CMK (cell line): ENCODE measurements at places on chromosomes 2 and 18.

DNA sequence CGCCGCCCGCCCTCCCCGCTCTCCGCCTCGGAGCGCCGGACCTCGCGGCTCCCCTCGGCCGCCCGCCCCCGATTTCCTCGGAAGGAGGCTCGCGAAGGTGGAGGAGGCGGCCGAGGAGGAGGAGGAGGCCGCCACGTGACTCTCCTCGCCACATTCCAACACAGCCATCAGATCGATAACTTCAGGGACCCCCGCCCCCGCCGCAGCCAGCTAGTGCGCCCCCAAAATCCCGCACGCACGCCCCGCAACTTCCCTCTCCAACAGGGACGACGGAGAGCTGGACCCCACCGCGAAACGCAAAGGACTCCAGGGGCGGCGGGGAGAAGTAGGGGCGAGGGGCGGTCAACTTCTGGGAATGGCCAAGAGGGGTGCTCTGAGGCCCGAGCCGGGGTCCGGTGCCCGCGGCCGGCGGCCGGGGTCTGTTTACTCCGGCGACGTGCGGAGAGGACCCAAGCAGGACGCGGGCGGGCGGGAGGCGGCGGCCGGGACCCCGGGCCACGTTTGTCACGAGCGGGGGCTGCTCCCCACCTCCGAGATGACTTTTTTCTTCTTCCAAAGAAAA is 2.0 kb downstream of the ZNF521 start:
- DNase-seq: no peak

DNA sequence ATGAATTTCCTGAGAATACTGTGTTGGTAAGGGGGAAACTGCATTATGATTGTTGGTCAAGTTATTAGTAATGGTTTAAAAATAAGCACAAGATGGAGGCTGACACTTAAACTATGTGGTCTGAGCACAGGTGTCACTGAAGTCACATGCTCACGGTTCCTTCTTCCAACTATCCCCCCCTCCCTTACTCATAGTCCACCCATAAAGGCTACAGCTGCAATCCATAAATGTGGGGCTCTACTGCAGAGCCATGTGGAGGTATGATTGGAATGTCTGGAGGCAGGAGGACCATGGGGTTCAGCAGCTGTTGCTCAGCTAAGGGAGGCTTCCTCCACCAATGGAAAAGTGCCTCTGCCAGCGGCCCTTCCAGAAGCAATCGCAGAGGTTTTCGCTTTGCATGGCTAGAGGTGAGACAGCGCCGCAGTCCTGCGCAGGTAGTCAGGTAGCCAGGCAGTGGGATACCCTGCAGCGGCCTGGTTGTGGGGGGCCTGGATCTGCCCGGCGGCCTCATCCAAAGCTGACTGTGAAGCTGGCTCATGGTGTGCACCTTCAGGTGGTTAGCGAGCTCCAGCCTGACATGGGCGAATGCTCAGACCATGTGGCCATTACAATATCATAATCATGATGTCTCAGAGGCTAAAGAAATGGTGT is 249.6 kb downstream of the DCDC2C start:
- DNase-seq: no peak

- DNase-seq: no peak
These were observed 44.7 kb upstream of the ALKAL2 start for GRCh38 chr2:332592-332991.

GRCh38 chr2:28842042-28842441 is 28.1 kb downstream of the TRMT61B start:
- DNase-seq: no peak

DNA sequence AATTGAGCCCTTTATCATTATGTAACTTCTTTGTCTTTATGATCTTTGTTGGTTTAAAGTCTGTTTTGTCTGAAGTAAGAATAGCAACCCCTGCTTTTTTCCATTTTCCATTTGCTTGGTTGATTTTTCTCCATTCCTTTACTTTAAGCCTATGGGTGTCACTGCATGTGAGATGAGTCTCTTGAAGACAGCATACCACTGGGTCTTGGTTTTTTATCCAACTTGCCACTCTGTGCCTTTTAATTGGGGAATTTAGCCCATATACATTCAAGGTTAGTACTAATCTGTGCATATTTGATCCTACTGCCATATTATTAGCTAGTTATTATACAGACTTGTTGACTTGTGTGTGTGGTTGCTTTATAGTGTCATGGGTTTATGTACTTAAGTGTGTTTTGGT is 89.6 kb downstream of the NBEAL1 start:
- DNase-seq: no peak

DNA sequence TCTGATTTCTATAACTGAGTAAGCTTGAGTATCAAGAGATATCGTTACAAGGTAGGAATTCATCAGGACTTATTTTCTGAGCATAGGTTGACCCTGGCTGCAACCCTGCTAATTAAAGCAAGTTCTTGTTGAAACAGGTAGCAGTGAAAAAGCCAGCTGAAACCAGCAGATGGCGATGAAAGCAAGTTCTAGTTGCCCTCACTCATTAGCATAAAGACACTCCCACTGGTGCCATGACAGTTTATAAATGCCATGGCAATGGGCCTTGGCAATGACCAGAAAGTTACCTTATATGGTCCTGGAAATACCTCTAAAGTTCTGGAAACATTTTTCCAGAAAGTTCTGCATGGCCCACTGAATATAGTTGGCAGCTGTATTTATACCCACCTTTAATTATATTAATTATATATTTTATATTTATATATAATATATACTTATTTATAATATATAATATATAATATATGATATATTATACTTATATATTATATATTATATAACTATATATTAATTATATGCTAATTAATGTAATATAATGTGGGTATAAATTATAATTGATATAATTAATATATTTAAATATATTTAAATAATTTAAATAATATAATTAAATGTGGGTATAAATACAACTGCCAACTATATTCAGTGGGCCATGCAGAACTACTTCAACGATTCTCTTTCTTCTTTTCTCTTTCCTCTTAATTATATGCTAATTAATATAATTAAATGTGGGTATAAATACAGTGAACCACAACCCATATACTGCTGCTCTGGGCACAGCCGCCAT is 188.0 kb downstream of the CDH7 start:
- DNase-seq: no peak

DNA sequence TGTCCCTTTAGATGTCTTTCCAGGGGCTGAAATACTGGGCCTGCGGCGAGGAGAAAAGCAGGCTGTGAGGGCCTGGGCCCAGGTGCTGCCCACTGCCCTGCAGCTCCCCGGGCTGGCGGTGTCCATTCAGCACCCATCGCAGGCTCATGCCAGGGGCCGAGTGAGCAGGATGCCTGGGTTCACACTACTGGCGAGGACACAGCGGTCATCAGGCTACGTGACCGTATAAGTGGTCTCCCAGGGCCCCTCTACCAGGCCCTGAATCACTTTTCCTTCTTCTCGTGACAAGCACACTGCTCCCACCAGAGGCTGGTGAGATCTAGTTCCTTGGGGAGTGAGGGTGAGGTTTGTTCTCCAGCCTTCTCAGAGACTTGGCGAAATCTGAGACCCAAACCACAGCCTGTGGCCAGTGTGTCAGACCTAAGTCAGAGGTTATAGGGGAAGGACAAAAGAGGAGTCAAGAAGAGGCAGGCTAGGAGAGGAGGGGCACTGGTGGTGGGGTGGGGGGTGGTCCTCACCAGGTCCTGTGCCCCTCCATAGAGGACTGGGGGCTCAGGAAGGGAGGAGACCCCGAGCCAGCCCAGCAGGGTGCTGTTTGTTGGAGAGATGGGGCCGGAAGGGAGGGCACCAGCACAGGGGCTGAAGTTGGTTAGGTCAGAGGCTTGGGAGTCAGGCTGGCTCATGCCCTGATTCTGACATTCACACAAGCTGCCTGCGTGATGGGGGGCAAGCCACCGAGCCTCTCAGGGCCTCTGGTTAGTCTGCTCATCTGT is 6.6 kb upstream of the SEMA4C start:
- DNase-seq: no peak

DNA sequence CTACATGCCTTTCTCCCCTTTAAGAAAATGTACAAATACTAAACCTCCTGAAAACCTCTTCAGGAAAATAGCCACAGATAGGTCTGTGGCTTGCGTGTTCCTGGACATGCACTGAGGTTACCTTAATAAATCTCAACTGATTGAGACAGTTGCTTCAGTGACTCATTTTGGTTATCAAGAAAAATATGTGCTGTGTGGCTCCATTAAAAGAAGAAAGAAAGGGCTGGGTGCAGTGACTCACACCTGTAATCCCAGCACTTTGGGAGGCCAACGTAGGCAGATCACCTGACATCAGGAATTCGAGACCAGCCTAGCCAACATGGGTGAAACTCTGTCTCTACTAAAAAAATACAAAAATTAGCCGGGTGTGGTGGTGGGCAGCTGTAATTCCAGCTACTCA is 27.1 kb downstream of the CREG2 start:
- DNase-seq: no peak

DNA sequence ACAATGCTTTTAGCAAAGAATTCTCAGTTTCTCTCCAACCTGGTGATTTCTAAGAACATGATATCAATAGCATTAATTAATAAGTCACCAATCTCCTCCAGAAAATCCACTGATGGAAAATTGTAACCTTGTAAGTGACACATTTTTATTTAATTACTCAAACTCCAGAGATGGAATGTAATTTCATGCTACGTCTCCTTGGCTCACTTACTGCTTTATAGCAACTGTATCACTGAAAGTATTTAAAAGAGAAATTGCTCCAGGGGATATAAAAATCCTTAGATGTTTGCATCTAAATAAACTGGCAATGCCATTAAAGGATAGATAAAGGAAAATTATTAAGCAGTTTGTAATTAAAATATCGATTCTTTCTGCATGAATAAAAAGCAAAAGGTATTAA is 325.4 kb downstream of the TSN start:
- DNase-seq: no peak

DNA sequence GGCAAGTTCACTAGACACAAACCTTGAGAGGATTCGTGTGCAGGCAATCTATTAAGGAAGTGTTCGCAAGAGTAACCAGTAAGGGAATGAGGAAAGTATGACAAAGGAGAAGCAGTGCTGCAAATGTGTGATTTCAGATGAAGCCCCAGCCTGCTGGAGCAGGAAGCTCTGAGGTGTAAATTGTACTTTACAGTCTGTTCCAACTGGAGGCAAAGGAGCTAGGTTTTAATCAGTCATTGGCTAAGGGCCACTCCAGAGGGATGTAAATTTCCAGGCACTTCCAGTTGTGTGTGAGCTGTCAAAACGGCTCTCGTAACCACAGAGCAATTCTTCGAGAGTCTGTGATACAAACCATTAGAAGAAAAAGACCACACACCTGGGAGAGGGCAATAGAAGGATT is 359.5 kb upstream of the FAM98A start:
- no peak for DNase-seq

- DNase-seq: no peak
These were observed 147.3 kb upstream of the SLC14A2 start for GRCh38 chr18:45467945-45468344.

GRCh38 chr2:109172556-109173105 is 43.6 kb downstream of the SH3RF3 start:
- DNase-seq: no peak

- DNase-seq: no peak
These were observed 70.2 kb downstream of the ADD2 start for GRCh38 chr2:70697603-70698383.

- DNase-seq: no peak
These were observed 691.9 kb upstream of the TMEFF2 start for GRCh38 chr2:192886636-192887035.

GRCh38 chr2:98455494-98455976 is 10.9 kb downstream of the INPP4A start:
- DNase-seq: no peak
